ENCODE measurements at places on chromosomes 1 and 21.
A peak's percentile ranks its signal among the peaks of the same experiment; 100 is the strongest.

GRCh38 chr1:233863901-233864545, 40.5 kb upstream of the SLC35F3 start:
- DNase-seq: no peak

- DNase-seq: no peak
Observed at GRCh38 chr1:222241410-222241809, 306.5 kb downstream of the HHIPL2 start.

DNA sequence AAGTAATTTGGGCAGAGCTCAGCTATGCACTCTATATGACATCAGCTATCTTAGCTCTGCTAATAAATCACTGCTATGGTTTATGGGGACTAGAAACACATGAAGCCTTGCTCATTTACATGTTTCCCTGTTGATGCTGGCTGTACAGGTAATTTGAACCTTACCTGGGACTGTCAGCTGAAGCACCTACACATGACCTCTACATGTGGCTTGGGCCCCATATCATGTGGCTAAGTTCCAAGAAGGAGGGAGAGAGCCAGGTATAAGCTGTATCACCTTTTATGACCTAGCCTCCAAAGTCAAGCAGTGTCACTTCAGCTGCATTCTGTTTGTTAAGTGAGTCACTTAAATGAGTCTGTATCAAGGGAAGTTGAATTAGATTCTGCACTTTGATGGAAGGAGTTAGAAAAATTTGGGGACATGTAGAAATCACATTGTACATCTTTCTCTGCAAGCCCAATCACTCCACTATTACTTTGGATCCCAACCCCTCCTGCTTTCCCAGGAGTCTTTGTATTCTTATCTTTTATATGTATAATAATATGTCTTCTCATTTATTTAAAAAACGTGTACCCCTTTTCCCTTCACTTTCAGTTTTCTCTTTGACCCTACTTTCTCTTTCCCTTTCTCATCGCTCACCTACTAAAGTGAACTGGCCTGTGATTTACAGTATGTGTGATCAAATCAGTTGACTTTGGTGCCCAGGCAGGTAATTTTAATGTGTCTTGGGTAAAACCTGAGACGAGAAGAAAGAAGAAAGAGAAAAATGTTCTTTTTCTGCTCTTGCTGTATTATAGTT, 53.4 kb upstream of the PRKACB start:
- DNase-seq: no peak

GRCh38 chr1:201636097-201636496, 97.2 kb downstream of the NAV1 start:
- no peak for DNase-seq

- DNase-seq: no peak
Observed at GRCh38 chr1:180451504-180451903, 50.9 kb downstream of the ACBD6 start.

- no peak for DNase-seq
Observed at GRCh38 chr1:77796695-77797405, 17.4 kb downstream of the MIGA1 start.

DNA sequence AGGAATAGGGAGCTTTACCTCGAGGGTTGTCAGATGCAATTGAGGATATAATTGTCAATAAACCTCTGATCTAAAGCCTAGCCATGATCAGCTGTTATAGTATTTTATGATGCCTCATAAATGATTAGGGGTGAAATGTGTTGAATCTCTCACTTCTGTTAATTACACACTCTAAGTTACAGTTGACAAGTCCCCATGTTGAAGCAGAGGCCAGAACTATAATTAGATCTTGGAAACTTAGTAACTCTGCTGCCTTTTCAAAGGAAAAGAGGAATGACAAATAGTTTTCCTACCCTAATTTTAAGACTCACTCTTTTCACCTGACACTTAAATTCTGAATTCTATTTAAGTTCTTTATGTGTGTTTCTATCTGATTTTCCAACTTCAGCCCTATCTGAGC, 33.8 kb downstream of the CCSAP start:
- DNase-seq: no peak

- DNase-seq: no peak
Observed at GRCh38 chr1:200899451-200899915, 4.8 kb downstream of the INAVA start.

DNA sequence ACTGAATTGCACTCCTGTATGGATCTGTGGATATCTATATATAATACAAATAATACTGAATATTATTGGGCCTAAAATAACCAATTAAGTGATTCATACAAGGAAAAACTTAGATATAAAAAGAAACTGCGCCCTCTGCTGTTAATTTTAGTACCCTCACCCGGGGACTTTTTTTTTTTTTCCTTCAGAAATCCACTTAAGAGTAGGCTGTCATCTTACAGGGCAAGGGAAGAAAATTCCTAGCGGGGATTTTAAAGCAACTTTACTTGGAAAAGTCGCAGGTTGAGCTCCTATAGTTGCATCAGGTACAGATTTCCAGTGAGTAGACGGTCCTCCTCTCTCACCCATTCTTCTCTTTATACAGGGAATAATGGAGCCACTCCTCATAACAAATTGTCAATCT, 1.3 kb downstream of the NTNG1 start:
- DNase-seq: no peak

GRCh38 chr21:16563795-16564194, 834.0 kb downstream of the USP25 start:
- DNase-seq: no peak

DNA sequence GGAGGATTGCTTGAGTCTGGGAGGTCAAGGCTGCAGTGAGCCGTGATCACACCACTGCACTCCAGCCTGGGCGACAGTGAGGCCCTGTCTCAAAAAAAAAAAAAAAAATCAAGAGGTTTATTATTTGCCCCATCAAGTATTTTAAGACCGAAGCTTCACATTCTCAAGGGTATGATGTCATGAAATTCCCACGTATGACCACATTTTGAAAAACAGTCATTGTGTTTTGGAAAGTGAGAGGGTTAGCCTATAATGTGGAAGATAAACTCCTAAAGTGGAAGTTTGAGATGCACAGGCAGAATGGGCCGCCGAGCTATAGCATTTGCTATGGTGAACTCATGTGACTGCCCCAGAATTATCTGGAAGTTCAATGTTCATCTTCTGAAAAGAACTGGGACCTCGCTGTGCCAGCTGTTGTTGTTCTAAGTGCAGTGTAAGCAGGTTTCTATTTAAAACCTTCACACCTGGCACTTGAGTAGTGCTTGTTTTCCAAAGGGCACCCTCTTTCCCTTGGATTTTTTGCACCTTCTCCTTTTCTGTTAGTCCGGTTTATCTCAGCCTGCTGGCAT, 96.9 kb upstream of the SLC25A33 start:
- DNase-seq: no peak

DNA sequence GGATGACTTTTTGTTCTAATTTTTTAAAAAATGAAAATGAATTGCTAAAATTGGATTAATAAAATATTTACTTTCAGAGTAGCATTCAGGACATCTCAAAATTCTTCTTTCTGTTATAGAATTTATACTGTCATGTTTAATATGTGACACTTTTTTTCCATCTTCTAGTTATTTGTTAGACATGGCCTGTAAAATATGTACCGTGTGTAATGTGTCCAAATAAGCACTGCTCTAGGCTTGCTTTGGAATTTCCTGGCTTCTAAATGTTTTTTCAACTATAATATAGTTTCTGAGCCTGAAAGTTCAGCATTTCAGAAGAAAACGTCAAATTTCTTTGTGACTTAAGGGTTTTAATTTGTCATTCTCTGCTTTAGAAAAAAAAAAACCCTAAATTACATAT, 243.6 kb downstream of the DNM3 start:
- DNase-seq: no peak

- DNase-seq: no peak
Observed at GRCh38 chr1:35558374-35559316, 1.0 kb downstream of the NCDN start.

- no peak for DNase-seq
Observed at GRCh38 chr1:54609301-54609921, 13.9 kb downstream of the FAM151A start.

DNA sequence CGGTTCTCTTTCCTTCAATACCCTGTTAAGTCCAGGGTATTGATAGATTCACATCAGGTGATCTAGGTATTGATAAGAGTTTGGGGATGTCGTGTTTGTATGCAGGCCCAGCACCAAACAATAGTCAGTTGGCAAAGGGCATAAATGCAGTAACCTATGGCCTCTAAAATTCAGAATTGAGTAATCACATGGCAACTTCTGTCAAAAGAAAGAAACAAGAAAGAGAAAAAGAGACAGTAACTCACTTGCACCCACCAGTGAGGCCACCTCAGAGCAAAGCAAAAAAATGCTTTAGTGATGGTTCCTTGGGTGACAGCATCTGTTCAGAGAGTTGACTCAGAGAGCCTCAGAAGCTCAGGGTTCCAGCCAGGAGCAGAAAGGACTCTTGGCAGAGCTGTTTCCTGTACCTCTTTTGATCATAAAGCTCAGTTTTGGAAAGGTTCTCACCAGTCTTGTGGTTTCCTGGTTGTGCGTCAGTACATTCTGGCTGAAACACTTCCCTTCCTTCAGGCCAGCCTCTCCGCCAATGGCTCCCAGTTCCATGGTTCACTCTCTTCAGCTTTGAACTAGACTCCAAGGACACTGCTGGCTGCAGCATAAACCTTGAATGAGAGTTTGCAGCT, 70.1 kb upstream of the GORAB start:
- no peak for DNase-seq

GRCh38 chr1:114215436-114215835, 61.8 kb upstream of the SYT6 start:
- no peak for DNase-seq

GRCh38 chr1:100597784-100598183, 59.8 kb downstream of the GPR88 start:
- DNase-seq: no peak

- DNase-seq: no peak
Observed at GRCh38 chr1:217402301-217402700, 228.6 kb downstream of the GPATCH2 start.

- DNase-seq: no peak
Observed at GRCh38 chr1:92707709-92708108, 77.2 kb downstream of the EVI5 start.

- DNase-seq: no peak
Observed at GRCh38 chr21:37199057-37199924, 67.8 kb downstream of the VPS26C start.

- no peak for DNase-seq
Observed at GRCh38 chr1:226762988-226763904, 24.2 kb upstream of the ITPKB start.

GRCh38 chr1:160046494-160047110, 14.8 kb upstream of the PIGM start:
- peak; percentile 51 for DNase-seq

- no peak for DNase-seq
Observed at GRCh38 chr1:24926563-24927249, 3.4 kb downstream of the RUNX3 start.

- no peak for DNase-seq
Observed at GRCh38 chr1:45403298-45403697, 63.1 kb upstream of the MUTYH start.

- no peak for DNase-seq
Observed at GRCh38 chr1:118250232-118250631, 65.2 kb upstream of the SPAG17 start.

GRCh38 chr1:226589008-226589733, 40.6 kb downstream of the STUM start:
- DNase-seq: no peak

DNA sequence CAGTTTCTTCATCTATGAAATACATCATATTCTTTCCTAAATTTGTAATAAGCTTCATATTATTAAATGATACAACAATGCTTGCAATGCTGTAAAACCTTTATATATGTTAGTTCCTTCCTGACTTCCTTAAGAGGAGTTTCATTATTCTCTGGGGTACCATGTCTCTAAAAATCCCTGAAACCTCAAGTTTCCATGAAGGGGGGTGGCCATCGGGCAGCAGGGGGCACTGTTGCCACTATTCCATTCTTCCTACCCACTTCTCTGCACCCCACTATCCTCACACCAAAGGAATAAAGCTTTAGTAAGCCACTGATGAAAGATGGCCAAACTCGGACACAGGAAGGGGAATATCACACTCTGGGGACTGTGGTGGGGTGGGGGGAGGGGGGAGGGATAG, 9.0 kb upstream of the DMRTB1 start:
- DNase-seq: no peak

DNA sequence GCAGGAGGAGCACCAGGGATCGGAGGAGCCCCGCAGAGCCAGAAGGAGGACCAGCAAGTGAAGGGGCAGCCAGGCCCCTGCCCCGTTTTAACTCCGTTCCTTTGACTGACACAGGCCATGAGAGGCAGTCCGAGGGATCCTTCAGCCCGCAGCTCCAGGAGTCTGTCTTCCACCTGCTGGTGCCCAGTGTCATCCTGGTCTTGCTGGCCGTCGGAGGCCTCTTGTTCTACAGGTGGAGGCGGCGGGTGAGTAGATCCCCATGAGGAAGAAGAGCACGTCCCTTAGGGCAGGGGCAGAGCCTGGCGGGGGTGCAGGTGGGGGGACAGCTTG, 13.3 kb downstream of the CSF1 start:
- no peak for DNase-seq

GRCh38 chr1:43653339-43653738, 3.4 kb downstream of the KDM4A start:
- DNase-seq: no peak

DNA sequence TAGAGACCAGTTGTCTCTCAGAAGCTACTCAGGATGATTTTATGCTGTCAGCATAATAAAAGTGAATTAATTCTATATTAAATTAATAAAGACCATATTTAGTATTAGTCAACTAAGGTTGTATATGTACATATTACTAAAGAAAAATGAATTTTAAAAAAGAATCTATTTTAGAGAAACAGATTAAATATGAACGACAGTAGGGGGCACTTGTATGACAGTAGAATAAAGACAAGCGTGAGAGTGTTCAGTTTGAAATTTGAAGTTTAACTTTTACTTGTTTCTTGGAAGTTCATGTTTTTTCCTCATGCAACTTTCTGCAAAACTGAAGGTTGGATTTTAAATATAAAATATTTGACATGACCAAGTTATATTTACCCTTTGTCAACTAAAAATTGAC, 67.9 kb upstream of the MACF1 start:
- DNase-seq: no peak

DNA sequence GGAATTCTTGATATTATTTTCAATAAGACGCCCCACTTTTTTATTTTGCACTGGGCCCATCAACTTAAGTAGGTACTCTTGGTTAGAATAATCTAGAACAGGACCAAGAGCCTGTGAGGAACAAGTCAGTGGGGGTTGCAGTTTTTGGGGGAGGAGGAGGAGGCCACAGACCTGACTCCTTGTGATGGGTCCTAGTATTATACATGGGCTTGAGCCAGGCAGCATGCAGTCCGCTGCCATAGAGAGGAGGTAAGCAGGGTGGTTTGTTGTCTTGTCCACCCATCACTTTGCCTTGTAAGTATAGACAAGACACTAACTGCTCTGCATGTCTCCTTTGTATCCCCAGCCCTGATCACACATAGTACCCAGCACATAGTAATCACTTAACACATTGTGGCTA, 24.5 kb downstream of the ROR1 start:
- no peak for DNase-seq

GRCh38 chr1:199946305-199947155, 81.0 kb upstream of the NR5A2 start:
- no peak for DNase-seq

DNA sequence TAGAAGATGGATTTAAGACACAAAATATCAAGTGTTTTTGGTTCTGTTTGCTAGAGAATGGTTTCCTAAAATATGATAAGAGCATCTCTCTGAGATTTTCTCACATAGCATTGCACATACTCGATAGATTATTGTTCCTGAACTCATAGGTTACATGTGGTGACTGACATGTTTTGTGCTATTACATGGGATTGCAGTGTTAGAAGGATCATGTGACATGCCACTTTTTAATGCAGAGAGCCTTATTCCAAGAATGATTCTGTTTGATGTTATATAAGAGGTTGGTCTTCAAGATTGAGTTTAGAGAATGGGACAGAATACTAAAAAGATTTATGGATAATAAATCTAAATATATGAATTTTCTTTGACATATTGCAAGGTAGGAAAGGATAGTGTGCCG, 34.4 kb upstream of the SPAG17 start:
- DNase-seq: no peak

Measured in GM19239 (cell line).